ENCODE measurements at places on chromosomes 4 and X.

- DNase-seq, result peak; percentile 58
These were observed 50.7 kb downstream of the MAP7D3 start for GRCh38 chrX:136200466-136200865.

- no peak for DNase-seq
These were observed 2.9 kb downstream of the ERAS start for GRCh38 chrX:48829016-48829735.

GRCh38 chrX:41304178-41304577 lies 29.8 kb upstream of the DDX3X start:
- DNase-seq, result no peak

DNA sequence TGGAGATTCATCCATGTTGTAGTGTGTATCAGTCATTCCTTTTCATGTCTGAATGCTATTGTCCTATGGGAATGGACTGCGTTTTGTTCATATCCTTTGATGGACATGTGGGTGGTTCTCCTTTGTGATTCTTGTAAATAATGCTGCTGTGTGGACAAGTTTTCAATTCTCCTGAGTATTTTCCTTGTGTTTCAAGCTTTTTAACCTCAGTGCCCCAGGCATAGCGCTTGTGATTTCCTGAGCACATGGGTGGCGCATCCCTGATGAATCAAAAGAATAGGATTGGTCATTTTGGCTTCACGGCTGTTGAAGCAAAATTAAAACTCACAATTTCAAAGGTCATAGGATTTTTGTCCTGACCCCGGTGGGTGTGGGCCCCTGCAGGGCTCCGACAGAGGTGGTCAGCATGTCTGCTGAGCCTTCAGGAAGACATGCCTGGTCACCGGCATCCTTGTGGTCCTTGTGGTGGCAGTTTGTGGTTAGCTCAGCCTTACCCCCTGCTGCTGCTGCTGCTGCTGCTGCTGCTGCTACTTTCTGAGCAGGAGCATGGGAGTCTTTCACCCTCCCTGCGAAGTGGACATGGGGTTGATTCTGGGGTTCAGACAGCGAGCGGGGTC lies 30.0 kb downstream of the SHROOM2 start:
- DNase-seq, result no peak

DNA sequence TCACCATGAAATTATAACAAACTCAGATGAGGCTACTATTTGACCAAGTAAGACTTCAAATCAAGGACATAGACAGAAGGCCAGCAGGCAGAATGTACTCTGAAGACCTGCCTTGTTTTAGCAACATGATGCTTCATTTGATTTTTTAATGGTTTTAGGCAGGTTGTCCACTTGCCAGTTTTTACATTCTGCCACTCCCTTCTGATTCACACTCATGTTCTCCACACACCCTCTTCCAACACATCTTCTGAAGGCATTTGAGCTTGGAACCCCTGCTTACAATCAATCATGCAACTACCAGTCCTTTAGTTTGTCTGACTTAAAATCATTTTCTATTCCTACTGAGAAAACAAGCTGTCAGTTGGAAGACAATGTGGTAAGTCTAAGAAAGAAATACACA lies 114.9 kb upstream of the SMIM31 start:
- DNase-seq, result no peak

DNA sequence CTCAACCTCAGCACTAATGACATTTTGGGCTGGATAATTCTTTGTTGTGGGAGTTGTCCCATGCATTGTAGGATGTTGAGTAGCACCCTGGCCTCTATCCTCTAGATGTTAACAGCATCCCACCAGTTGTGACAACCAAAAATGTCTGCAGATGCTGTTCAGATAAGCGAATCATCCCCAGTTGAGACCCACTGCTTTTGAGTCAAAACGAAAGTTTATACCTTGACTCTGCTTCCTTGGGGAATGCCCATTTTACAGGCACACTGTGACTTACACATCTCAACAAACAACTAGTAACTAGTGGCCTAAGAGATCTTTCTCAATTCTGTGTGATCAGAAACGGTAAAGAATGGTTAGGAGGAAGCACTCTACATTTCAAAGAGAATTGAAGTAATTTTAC lies 37.0 kb downstream of the SEPSECS start:
- DNase-seq, result no peak

- no peak for DNase-seq
These were observed 36.9 kb downstream of the INTU start for GRCh38 chr4:127669691-127670090.
